Activated naive CD4-positive, alpha-beta T cell treated with Interleukin-2 at 50 U/mL for 16 hours (primary cell): ENCODE measurements at places on chromosomes 12 and 14.

GRCh38 chr12:6774499-6775062 is 2.3 kb downstream of the LAG3 start:
- DNase-seq, result no peak

DNA sequence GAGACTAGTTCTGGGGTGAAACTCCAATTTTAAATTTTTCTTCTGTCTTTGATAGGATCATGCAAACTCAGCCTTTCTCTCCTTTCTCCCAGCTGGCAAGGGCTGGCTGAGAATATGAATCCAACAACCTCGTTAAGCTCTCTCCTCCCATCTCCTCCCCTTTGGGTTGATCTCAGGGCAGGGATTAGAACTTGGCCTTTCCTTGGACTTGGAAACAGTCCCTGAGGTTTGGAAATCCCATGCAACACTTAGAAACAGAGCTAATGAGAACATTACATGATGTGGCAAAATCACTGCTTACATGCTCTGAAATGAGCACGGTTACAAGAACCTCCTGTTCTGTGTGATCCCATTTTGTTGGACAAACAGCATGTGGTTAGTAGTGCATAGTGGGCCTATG is 31.6 kb downstream of the ACACB start:
- DNase-seq, result no peak

GRCh38 chr14:38129705-38130104 is 78.0 kb upstream of the SSTR1 start:
- DNase-seq, result peak; percentile 41

DNA sequence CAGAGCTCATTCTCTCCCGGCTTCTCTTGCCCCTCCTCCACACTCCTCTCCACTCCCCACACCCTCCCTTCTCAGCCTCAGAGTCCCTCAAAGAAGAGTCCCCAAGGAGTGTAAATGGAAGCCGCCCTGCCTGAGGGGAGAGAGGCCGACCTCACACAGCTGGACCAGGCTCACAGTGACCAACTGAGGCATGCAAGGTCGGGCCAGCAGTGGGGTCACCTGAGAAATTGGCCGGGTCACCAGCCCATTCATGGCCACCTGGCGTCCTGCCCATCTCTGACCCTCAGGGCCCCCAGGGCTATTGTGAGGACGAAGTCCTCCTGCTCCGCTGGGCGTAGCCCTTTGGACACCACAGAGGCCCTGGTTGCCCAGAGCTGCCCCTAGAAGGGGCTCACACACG is 49.5 kb upstream of the NUAK1 start:
- no peak for DNase-seq

- no peak for DNase-seq
These were observed 17.4 kb downstream of the ISCA2 start for GRCh38 chr14:74510959-74511409.

DNA sequence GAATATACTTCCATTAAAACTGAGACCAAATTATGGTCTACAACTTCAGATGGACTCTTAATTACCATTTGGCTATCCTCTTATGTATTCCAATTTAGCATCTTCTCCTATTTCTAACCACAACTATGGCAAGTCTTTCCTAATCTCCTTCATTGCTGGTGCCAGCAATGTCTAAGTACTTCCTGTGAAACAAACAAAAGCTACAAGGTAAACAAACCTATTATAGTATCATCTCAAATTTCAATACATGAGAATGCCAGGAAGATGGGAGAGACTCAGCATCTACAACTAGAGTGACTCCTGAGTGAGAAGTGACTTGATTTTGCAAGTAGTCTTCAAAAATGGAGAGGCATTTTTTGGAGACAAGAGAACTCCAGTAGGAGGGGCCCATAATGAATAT is 202.9 kb upstream of the ATXN7L3B start:
- DNase-seq, result no peak

GRCh38 chr14:21040370-21040925 is 1.7 kb upstream of the RNASE7 start:
- DNase-seq, result no peak

DNA sequence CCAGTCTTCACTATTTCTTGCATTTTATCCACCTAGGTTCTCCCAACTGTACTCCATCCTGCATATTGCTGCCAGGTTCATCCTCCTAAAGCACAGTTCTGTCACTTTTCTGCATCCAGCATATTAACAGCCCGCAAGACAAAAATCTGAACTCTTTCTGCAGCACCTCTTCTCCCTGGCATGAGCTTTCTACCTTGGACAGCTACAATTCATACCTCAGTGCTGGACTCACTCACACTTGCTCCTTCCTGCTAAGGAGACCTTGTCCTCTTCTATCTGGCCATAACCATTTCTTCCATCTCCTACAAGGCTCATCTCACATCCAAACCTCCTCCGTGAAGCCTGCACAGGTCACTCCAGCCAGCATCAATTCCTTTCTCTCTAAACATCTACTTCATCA is 170.1 kb upstream of the GRIP1 start:
- DNase-seq, result no peak

- DNase-seq, result no peak
These were observed 37.0 kb downstream of the ZFHX2 start for GRCh38 chr14:23514644-23514957.

GRCh38 chr12:4278329-4279197 is 5.0 kb downstream of the CCND2 start:
- DNase-seq, result no peak

GRCh38 chr14:57998766-57999165 is 132.9 kb upstream of the SLC35F4 start:
- no peak for DNase-seq

DNA sequence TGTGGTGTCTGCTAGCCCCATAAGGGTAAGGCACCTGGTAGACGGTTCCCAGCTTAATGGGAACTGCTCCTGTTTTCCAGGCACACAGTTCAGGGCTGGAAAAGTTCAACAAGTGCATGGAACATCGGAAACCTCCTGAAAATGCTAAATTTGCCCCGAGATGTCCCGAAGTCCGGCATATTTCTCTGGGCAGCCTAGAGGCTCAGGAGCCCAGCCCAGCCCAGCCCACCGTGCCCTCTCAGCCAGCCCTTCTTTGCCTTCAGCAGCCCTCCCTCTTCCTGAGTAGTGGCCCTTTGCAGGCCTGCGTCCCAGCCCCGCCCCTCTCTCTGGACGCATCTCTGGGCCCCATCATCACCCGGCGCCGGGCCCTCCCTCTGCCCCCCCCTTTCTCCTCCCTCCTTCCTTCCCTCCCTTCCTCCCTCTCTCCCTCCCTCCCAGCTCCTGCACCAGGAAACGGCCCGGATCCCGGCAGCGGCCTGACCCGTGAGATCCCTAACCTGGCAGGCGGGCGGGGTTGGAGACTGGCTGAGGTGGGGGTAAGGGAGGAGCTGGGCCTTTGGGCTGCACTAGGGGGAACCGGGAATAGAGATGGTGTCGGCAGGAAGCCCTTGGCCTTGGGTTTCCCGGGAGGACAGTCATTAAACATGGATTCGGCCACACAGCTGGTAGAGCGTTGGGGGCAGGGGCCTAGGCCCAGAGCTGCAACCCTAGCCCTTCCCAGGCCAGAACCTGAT is at the start of gene BCL2L2:
TSS of gene BCL2L2 (plus strand) at position 422 of the 734 bp plus-strand sequence. CDS start 935 bp downstream, outside the sequence.
- no peak for DNase-seq

- no peak for DNase-seq
These were observed 76.9 kb upstream of the ATF1 start for GRCh38 chr12:50686976-50687375.

DNA sequence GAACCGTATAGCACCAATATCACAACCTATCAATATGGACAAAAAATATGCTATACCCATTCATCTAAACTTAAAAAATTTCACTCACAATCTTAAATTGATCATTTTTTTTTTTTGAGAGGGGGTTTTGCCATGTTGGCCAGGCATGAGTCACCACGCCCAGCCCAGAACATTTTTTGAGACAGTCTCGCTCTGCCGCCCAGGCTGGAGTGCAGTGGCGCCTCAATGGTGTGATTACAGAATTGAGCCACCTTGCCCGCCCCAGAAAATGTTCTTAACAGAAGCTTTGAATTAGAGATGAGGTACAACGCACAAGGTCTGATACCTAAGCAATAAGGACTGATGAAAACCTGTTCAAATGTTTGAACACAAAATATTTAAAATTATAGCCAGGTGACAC is 15.8 kb upstream of the ATP5F1B start:
- no peak for DNase-seq

DNA sequence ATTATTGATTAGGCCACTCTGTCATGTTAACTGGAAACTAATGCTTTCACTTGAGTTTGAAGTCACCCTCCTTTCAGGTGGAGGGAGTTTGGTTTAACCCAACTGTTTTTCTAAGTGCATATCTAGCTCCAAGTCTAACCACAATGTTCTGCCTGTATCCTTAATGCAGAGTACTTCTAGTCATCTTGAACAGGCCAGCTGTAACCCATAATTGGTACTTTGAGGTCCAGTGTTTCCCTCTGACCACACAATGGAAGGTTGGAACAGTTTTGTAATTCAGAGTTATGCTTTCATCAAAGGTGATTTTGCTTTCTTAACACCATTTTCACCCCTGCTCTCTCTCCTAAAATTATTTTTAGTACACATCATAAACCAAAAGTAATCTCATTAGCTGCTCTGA is 237.2 kb upstream of the DCN start:
- no peak for DNase-seq

DNA sequence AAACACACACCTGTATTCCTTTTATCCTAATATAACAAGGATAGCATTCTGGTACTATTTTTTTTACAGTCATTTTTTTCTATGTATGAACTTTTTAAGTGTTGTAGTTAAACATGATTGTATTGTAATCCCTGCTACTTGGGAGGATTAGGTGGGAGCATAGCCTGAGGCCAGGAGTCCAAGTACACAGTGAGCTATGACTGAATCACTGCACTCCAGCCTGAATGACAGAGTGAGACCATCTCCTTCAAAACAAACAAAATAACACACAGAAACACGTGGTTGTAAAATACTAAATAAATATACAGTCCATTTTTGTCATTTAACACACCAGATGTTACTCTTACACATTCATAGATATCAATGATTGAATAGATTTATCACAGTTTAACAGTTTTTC is 56.9 kb downstream of the MAP4K5 start:
- no peak for DNase-seq

- DNase-seq, result no peak
These were observed 7.3 kb downstream of the MSI1 start for GRCh38 chr12:120361506-120362208.

GRCh38 chr12:46572644-46573346 is 200.2 kb upstream of the SLC38A2 start:
- DNase-seq, result no peak

GRCh38 chr12:12807970-12808702 is 5.0 kb upstream of the DDX47 start:
- DNase-seq, result peak; percentile 43

DNA sequence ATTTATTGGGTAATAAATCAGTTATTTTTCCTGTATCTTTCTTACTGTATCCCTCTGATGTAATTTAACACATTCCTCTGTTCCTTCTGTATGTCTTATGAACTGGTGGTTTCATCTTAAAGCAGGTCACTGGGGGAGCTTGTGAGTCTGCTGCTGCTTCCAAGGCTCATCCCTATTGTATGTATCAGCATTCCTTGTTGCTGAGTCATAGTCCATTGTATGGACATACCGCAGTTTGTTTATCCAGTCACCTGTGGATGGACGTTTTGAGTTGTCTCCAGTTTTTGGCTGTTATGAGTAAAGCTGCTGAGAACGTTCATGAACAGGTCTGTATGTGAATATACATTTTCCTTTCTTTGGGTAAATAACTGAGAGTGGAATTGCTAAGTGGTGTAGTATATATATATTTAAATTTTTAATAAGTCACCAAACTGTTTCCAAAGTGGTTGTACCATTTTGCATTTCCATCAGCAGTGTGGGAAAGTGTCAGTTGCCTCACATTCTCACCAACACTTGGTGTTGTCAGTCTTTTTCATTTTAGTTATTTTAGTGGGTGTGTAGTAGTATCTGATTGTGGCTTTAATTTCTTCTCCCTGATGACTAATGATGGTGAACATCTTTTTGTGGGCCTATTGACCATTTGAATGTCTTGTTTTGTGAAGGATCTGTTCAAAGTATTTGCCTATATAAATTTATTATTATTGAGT is 82.7 kb downstream of the BEGAIN start:
- DNase-seq, result no peak

DNA sequence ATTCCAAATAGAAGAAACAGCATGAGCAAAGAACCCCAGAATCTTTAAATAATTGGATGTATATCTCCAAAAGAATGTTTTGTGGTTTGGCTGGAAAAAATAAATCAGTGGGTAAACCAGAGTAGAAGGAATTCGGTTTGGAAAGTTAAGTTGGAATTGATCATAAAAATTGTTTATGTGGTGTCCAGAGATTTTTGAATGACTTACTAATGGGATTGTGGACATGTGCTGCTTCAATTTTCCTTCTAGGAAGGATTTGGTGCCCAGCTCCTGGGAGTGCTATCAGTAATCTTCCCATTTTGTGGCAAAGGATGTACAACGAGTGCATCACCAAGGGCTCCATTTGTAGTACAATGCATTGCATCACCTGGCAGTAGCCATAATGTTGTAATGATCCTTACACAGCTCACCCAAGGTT is 224.8 kb downstream of the SLC16A7 start:
- no peak for DNase-seq

- DNase-seq, result no peak
These were observed 204.7 kb downstream of the BCAT1 start for GRCh38 chr12:24743941-24744793.

DNA sequence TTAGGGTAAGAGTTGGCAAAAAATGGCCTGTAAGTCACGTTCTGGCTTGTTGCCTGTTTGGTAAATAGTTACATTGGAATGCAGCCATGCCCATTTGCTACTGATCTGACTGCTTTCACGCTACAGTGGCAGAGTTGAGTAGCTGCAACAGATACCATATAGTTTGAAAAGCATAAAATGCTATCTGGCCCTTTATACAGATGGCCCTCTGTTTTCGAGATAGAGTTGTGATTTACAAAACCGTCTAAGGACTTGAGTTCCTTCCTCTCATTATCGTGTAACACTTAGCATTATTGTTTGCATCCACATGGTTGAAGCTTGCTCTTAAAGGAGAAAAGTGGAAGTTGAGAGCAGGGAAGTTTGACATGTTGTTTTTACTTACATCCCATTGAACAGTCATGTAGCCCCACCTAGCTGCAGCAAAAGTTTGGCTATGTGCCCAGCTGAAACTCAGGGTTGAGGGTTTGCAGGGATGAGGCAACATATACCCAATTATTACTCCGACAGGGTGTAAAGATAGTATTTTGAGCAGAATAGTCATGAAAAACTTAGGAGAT is 11.3 kb upstream of the SCFD1 start:
- no peak for DNase-seq

DNA sequence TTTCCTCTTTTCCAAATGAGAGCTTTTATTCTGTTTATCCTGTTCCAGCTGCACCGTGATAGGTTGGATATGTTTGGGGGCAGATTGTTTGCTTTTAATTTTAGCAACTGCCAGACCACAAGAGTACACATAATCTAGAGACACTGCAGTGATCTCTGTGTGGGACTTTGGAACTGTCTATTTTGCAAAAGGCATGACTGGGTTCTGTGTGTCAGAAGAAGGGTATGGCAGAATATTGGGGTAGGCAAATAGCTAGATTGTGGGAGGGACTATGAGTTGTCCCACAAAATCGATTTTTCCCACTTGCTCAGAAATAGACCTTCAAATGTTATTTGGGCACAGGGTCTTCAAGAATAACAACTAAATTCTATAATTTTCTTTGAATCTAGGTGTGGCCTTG is 275.9 kb upstream of the KITLG start:
- DNase-seq, result no peak
